ENCODE measurements at places on chromosomes 13 and 19. TPM values are rescaled to one million over a fixed set of nuclear protein-coding genes. Genes with fewer than 3 reads are reported as not detected.

Gene KLK14
- 0.93 TPM for total RNA-seq

Gene LILRB5
- not detected for total RNA-seq

Gene LILRB3
- total RNA-seq = 5.0 TPM

Gene IZUMO2
- not detected for total RNA-seq

Gene CEBPA
- total RNA-seq = 0.51 TPM

Gene TMC4
- total RNA-seq = 4.9 TPM

Gene DAND5
- total RNA-seq = not detected

Gene ZNF681
- 1.8 TPM for total RNA-seq

Gene SEMA6B
- total RNA-seq = not detected

Gene ICAM4
- 1.2 TPM for total RNA-seq

Gene DOCK6
- total RNA-seq = 0.27 TPM

Data from T-helper 1 cell treated with Interleukin-12 subunit alpha and Interleukin-12 subunit beta and Interleukin-4 antibody, amounts not matched to agents 30 ng/mL and 1 ng/mL, for 36 hours (primary cell).